ENCODE measurements at places on chromosomes 13 and 19.

DNA sequence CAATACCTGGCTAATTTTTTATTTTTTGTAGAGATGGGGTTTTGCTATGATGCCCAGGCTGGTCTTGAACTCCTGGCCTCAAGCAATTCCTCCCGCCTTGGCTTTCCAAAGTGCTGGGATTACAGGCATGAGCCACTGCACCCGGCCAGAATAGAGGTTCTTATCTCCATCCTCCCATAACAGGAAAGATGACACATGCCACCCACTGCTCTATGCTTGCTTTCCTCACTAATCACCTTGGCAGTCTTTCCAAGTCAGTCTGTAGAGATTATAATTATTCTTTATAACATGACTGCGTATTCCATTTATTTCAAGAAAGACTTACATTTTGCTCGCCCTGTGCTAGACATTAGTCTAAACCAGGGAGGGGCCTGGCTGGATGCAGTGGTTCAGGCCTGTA lies 6.7 kb downstream of the VAV1 start:
- no peak for DNase-seq

DNA sequence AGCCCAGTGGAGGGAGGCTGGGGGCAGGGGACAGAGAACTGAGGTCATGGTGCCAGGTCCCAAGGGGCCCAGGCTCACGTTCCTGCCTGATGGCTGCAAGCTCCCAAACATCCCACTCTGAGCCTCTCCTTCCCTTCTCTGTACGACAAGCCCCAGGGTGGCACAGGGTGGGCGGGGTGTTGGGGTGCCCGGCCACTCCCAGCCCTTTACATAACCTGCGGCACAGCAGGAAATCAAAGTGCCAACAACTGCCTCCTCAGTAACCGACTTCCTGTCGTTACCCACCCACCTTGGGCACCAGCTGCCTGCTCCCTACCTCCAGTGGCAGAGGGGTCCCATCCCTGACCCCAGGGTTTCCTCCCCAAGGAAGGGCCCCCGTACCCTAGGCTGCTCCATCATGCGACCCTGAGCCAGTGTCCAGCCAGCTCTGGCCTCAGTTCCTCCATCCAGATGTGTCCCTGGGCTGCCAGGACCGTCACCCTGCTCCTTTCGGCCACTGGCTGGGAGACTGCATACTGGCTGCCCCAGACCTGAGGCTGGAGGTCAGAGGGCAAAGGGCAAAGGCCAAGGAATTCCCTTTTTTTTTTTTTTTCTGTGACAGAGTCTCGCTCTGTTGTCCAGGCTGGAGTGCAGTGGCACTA lies 27.7 kb upstream of the NFIC start:
- peak; percentile 39 for DNase-seq

DNA sequence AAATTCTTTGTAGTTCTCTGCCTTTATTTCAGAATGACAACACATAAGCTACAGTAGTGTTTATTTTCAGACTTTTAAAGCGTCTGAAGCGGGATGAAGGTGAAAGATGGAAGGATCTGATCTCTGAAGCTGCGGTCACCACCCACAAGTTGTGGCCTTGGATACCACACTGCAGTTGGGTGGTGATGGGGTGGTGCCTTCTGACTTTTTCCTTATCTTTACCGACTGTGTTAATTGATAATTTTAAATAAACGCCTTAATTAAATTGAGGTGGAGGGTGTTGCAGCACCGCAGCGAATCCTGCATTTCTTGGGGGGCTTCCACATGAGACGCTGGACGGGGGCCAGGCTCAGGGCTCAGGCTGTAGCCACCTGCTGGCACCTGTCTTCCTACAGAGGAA lies 1.3 kb downstream of the TFDP1 start:
- no peak for DNase-seq

DNA sequence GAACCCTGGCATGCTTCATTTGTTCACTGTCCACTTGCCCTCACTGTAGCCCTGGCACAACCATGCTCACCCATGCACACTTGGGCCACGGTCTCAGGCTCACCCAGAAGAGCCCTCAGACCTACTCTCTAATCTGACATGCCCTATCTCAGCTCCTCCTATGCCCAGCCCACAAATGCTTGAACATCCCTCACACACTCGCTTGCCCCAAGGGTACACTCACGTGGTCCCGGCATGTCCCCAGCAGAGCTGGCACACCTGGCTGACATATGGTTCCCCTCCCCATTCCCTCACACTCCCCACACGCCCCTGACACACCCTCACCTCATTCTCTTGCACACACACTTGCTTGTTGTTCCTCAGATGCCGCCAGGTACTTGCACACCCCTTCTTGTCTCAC lies 55.7 kb downstream of the MAP4K1 start:
- DNase-seq = no peak

GRCh38 chr13:91740756-91741155 lies 342.3 kb downstream of the GPC5 start:
- DNase-seq = no peak

DNA sequence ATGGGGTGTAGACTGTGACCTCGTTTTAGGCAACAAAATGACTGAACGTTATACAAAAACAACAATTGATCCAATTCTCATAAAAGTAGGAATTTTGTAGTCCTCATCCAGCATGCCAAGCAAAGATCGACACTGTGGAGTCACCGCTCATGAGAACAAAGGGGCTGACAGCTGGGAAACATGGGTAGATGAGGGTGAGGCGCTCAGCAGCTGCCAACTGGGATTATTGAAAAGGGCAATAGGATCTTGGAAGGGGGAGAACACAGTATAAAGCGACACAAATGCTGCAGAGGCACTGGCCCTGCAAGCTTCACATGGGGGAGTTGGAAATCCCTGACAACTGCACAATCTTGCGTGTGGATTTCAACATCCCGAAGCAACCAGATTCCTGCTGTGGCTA lies 5.4 kb upstream of the ZNF765 start:
- DNase-seq = no peak

DNA sequence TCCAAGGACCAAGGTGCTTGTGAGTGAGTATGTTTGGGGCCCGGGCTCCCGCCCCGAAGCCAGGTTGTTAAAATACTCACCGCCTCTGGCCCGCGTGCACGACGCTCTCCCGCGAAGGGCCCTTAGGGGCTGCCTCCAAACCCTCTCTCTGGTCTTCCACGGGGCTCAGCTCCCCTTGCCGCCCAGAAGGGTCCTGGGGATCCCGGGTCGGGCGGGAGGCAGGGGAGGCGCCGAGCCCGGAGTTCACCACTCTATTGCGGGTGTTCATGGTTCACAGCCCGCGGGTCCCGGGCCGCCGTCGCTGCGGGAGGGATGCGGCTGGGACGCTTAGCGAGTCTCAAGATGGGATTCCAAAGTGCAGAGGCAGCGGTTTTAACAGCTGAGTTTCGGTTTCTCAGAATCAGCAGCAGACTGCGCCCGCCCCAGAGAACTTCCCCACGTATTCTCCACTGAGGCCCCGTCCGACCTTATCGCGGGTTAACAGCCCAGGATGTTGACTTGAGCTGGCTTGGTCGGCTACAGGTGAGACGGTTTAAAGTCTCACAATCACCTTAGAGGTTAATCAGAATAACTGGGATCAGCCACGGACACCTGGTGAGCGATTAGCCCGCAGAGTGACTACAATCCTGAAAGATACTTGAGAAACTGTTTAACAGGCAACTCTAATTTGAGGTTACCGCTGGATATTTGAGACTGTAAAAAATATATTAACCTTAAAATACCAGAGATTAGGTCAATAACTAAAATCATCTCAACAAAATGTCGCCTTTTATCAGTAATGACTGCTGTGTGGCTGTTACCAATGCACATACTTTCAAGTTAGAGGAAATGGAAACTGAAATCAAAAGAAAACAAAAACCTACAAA lies at the start of gene EPSTI1:
TSS of gene EPSTI1 (minus strand) at position 344 of the 866 bp plus-strand sequence. CDS start at position 268, 76 bp downstream.
- DNase-seq = peak; percentile 43

DNA sequence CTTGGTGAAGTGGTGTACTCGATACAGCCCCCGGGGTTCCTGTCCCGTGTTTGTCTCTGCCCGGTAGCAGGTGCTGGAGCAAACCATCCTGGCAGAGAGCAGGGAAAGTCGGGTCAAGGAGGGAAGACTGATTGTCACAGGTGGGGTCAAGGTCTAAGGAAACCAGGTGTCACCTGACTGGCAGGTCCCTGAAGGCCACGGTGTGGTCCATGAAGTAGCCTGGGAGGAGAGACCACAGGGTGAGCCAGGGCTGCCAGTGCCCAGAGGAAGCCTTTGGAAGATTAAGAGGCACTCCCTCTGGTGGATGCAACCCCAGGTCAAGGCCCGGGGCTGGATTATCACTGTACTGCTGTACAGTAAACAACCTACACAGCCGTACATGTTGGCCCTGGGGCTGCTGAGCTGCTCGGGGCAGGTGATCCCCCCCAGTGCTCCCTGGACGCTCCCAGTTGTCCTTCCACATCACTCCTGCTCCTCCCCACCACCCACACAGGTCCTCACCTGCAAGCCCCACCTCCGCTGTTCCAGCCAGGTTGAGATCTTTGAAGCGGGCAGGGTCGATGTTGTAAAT lies 6.0 kb upstream of the CCER2 start:
- DNase-seq = no peak
